ENCODE measurements at places on chromosomes 1 and 21.
A peak's percentile ranks its signal among the peaks of the same experiment; 100 is the strongest.

- no peak for DNase-seq
These were observed 31.4 kb upstream of the DEPDC1 start for GRCh38 chr1:68528243-68528642.

DNA sequence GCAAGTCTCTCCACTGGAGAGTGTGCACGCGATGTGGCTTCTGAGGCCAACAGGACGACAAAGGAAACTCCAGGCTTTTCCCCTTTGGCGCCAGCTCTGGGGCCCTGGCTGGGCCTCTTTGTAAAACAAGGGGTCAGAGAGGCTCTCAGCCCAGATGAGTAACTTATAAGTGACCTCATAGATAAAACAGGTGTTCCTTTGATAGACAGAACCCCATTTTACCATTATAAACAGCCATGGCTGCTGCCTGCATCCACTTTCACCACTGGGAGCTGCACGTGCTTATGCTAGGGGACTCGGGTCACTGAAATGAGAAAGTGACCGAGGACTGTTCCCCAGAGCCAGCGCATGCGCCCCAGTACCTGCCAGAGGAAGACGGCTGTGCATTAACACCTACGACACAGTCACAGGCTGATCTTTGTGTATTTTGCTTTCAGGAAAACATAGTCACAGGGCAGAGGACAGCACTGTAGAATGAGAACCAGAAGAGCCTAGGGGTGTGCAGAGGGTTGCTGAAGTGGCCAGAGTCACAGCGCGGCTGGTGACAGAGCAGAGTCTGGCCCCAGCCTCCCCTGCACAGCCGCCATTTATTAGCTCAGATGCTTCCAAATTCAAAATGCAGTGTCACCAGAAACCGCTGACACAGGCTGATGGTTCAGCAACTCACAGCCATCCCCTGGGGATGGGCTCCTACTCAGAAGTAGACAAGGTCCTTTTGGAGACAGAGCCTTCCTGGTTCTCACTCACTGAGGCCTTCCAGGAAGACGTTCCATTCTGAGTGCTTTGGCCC, 12.7 kb downstream of the RNF207 start:
- DNase-seq = no peak

GRCh38 chr1:182340233-182341058, 51.1 kb downstream of the GLUL start:
- no peak for DNase-seq

DNA sequence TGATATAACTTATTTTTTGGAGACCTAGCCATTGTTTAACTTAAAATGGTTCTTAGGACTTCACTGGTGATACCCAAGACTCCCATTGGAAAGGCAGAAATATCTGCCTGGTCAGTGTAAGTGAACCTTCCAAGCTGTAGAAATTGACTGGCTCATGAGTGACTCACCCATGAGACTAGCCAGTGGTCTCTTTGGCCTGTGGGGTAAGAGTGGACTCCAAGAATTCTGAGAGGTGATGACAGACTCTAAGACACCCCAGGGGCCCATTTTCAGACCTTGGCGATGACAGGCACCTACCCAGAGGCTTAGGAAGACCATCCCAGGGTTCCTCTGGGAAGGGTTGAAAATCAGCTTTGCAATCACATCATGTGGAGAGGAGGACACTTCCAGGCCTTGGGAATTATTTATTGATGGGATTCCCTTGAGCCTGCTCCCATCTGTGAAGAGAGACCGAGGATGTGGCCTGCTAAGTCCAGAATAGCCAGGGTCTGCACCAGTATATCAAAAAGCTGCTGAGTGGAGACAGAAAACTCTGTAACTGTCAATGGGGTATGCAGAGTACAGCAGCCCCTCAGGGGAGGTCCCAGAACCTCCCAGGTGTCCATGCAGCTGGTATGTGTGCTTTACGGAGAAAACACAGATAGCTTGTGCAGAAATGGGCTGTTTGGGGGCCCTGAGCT, 78.9 kb downstream of the KAZN start:
- no peak for DNase-seq

DNA sequence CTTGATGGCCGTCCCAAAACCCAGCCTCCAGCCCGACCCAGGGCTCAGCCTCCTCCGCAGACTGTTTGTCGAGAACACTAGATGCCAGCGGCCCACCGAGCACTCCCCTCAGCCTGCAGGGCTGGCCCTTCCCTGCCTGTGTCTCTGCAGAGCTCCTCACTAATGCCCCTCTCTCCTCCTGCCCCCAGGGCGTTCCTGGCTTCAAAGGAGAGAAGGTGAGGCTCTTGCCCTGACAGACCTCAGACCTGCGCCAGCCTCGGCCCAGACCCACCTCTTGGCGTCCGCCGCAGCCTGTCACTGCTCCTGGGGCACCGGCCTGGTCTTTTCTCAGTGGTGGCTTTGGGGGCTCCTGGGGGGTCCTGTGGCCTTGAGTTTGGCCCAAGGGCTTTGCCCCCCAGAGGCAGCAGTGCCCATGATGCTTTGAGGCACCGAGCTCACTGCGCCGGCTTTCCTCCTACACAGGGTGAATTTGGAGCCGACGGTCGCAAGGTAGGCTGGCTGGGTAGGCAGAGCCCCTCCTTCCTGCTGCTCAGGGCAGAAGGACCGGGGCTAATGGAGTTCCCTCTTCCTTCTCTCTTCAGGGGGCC, 18.4 kb downstream of the COL6A2 start:
- no peak for DNase-seq

GRCh38 chr1:199510314-199510713, 517.2 kb upstream of the NR5A2 start:
- DNase-seq = no peak

- no peak for DNase-seq
These were observed 137.2 kb upstream of the NGF start for GRCh38 chr1:115475252-115475651.

- DNase-seq = no peak
These were observed 400 bp upstream of the TRIM17 start for GRCh38 chr1:228417061-228417460.

DNA sequence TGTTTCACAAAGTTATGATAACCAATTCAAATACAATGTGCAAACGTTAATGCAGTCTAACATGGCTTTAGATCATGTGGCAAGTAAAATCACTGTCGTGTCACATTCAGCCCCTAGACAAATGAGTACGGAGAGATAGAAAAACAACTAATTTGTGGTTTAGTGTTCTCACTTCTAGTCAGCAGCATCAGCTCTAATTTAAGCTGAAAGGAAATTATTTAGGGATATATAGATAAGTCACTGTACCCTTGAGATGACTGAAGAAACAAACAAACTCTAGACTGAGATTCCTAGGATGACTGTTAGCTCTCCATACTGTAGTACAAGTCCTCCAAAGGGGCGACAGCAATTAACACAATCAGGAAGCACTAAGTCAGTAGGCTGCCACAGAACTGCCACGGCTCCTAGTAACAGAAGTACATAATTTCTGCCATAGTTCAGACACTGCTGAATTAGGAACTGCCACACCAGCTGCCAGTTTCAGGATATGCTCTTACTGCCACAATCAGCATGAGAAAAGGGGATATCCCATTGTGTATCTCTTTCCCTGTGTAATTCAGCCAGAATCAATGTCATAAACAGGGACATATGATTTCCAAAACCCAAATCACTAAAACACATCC, 150.4 kb upstream of the NEGR1 start:
- no peak for DNase-seq

- no peak for DNase-seq
These were observed 14.4 kb upstream of the THEM5 start for GRCh38 chr1:151867765-151868411.

DNA sequence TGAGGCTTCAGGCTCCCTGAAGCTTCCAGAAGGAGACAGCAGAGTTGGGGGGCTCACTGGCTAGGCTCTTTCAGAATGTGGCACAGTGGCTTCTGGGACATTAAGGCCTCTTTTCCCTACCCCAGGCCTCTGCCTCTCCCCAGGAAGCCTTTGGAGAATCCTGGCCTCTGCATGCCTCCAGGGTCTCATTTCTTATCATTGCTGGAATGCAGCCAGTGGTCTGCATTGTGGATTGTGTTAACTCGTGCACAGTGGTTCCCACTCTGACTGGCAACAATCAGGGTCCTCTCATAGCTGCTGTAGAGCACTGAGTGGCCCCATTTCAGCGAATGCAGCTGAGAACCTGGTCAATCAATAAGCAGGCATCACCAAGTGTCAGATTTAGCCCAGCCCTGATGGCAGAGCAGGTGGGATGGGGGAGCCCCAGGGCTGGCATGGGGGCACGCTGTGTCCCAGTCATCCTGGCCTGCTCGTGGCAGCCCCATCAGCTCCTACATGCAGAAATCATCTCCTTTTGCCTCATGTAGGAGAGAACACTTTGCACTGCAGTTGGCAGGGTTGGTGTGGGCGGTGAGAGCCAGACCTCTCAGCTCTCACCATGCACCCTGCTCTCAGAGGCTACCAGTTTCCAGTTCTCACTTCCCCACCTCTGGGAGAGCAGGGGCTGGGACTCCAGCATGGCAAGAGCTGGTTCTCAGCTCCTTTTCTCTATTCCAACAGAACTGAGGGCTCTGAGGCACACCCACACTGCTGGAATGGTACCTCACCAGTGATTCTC, 13.4 kb downstream of the ADORA1 start:
- peak; percentile 45 for DNase-seq

GRCh38 chr1:51347398-51348146, 17.2 kb upstream of the TTC39A start:
- DNase-seq = no peak

DNA sequence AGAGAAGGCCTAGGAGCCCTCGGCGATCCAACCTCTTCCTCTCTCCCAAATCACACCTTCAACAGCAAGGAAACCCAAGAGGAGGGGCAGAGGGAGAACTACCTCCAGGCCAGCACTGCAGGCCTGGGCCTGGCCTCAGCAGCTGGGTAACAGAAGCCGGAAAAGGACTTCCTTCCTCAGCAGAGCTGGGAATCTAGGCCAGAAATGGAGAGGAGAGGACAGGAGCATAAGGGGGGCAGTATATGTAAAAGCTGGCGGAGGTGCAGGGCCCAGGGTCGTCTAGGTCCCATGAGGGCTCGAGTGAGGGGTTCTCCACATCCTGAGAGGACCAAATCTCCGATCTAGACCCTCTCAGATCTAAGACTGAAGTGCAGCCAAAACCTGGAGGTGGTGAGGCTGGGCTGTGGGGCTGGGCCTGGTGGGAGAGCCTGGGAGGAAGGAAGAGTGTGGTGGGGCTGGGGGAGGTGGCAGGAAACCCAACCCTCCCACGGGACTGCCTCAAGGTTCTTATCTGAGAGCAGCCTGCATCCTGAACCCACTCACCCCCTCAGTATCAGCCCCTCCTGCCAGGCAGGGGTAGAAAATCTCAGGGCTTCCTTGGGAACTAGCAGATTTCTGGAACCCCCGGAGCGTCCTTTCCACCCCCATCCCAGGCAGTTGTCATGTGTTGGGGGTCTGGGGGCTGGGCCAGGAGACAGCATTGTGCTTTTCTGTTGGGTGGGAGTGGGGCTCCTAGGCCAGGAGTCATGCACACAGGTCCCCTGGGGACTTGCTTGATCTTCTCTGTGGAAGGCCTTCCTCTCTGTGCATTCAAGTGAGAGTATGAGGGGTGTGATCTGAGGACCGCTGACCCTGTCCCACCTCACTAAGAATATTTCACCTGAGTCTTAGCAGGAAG, 33.0 kb downstream of the PIK3C2B start:
- no peak for DNase-seq

- DNase-seq = no peak
These were observed 24.2 kb downstream of the CEP170 start for GRCh38 chr1:243230914-243231313.

- no peak for DNase-seq
These were observed 65.4 kb downstream of the AK4 start for GRCh38 chr1:65213271-65214023.

GRCh38 chr1:162094271-162094670, 24.8 kb downstream of the NOS1AP start:
- no peak for DNase-seq

DNA sequence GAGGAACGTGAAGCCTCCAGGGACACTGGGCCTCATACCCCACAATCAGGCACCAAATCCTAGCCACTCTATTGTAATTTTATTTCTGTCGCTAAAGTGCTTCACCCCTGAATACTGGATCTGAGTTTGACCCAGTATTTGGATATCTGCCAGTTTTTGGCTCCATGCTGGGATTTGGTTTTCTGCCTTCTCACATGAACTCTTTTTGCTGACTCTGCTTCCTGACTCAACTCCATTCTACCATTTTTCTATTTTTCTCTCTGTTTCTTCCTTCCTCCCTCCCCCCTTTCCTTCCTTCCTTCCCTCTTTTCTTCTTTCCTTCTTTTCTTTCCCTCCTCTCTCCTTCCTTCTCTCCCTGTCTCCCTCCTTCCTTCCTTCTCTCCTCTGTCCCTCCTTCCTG, 151.3 kb upstream of the GJB5 start:
- no peak for DNase-seq

- DNase-seq = no peak
These were observed 124.9 kb upstream of the SMYD2 start for GRCh38 chr1:214155987-214156625.

- no peak for DNase-seq
These were observed at the start of gene OR1C1 for GRCh38 chr1:247760456-247760855. Gene OR1C1 (minus strand): TSS chr1:247760556. CDS start chr1:247758406, 2,150 bp downstream.

DNA sequence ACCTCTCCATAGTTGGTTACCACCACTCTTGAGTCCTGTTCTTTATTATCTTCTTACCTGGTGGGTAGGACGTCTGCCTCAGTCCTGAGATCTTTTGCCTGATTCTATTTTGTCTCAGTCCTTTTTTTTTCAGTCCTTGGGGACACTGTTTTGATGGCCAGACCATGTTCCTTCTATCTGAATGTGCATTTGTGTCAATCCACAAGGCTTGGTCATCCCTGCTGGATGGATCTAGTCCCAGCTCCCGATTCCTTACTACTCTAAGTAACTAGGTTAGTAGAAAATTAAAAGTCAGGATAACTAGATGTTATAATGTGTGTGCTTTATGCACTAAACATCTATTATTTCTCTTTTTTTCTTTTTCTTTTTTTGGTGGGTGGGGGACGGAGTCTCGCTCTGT, 28.1 kb upstream of the AK4 start:
- DNase-seq = no peak

DNA sequence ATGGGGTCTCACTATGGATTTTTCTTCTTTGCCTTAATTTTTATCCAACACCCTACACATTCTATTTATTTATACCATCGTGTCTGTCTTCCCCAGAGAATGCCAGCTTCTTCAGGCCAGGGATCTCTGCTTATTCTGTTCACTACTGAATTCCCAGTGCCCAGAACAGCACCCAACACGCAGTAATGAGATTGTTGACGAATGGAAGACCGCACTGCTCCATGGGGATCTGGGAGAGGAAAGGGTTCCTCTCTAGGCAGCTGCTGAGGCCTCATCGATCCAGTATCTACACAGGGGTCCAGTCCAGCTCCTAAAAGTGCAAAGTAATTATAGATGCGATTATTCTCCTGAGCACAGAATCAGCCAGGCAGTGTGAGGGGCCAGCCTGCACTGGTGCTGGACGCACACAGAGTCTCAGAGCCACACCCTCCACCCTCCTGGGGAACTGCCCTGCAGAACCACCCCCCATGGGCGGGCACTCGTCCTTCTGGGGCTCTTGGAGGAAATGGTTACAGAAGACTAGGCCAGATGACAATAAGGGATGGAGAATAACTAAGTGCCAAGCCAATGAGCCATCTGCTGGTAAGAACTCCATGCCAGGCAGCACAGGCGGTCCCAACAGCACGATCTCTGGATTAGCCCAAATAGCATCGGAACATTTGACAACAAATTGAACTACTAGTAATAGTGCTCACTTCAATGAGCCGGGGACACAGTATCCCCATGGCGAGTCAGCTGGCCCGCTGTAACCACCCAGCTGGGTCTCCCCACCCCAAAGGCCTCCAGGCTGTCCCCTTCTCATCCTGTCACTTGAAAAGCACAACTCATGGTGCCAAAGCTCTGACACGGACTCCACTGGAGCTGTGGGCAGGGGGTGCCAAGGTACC, 1.7 kb upstream of the PDE9A start:
- no peak for DNase-seq

GRCh38 chr1:187384504-187384903, 555.8 kb downstream of the PLA2G4A start:
- no peak for DNase-seq

Measured in head of caudate nucleus (tissue), 42 donors.